Epithelial cell of umbilical artery (primary cell): ENCODE measurements at places on chromosomes 6 and 20. TPM values are rescaled to one million over a fixed set of nuclear protein-coding genes. Genes with fewer than 3 reads are reported as not detected.

The NRSN1 gene
- not detected in 2 replicates for total RNA-seq

The NEDD9 gene
- 28.9 and 34.2 TPM in 2 replicates for total RNA-seq

The CRNKL1 gene
- total RNA-seq, result 27.6 and 35.9 TPM in 2 replicates

The DDX43 gene
- 0.65 and 1.5 TPM in 2 replicates for total RNA-seq

The CCDC167 gene
- total RNA-seq, result 45.9 and 110 TPM in 2 replicates

The OSER1 gene
- 39.0 and 53.5 TPM in 2 replicates for total RNA-seq

The LPA gene
- total RNA-seq, result not detected in 2 replicates

The ADGRG6 gene
- total RNA-seq, result 158 and 199 TPM in 2 replicates

The GPR6 gene
- total RNA-seq, result not detected in 2 replicates

The SLCO4A1 gene
- total RNA-seq, result 3.6 and 5.9 TPM in 2 replicates

The SMPDL3A gene
- total RNA-seq, result 4.2 and 5.0 TPM in 2 replicates

The MROH8 gene
- total RNA-seq, result 0.15 and 0.65 TPM in 2 replicates

The SNRPB gene
- total RNA-seq, result 481 and 494 TPM in 2 replicates

The EFCAB8 gene
- total RNA-seq, result under 0.01 TPM in 1 of 2 replicates, not detected in the other

The BPIFA1 gene
- not detected in 2 replicates for total RNA-seq

The NFATC2 gene
- total RNA-seq, result 0.65 and 0.91 TPM in 2 replicates

The LZTS3 gene
- 1.4 and 2.3 TPM in 2 replicates for total RNA-seq

The SFTA2 gene
- not detected in 2 replicates for total RNA-seq

The SAMD5 gene
- 3.2 and 3.3 TPM in 2 replicates for total RNA-seq

The PXDC1 gene
- 61.7 and 72.9 TPM in 2 replicates for total RNA-seq

The GABRR2 gene
- 0.15 TPM in 1 of 2 replicates, not detected in the other for total RNA-seq

The TENT5A gene
- total RNA-seq, result 8.1 and 8.4 TPM in 2 replicates

The ZBP1 gene
- total RNA-seq, result not detected in 2 replicates

The CEP85L gene
- 7.8 and 14.4 TPM in 2 replicates for total RNA-seq

The CPXM1 gene
- total RNA-seq, result 0.32 TPM in 1 of 2 replicates, not detected in the other

The ENPP1 gene
- total RNA-seq, result 2.3 and 3.6 TPM in 2 replicates

The SYNDIG1 gene
- total RNA-seq, result 0.30 TPM in 1 of 2 replicates, not detected in the other

The TBXT gene
- not detected in 2 replicates for total RNA-seq

The RSPO3 gene
- 5.8 and 6.1 TPM in 2 replicates for total RNA-seq

The FOXQ1 gene
- under 0.01 TPM in 1 of 2 replicates, not detected in the other for total RNA-seq

The CDSN gene
- not detected in 2 replicates for total RNA-seq

The AKAP7 gene
- 2.3 and 3.6 TPM in 2 replicates for total RNA-seq

The SLC22A2 gene
- total RNA-seq, result not detected in 2 replicates

The TAF4 gene
- 2.3 and 3.6 TPM in 2 replicates for total RNA-seq

The SRMS gene
- not detected in 2 replicates for total RNA-seq

The LY6G5B gene
- 0.97 and 1.7 TPM in 2 replicates for total RNA-seq

The MYBL2 gene
- 19.8 and 19.9 TPM in 2 replicates for total RNA-seq

The CLIC5 gene
- total RNA-seq, result not detected in 2 replicates

The ETV7 gene
- total RNA-seq, result under 0.01 and 1.4 TPM in 2 replicates

The MAP7 gene
- total RNA-seq, result 0.15 and 0.32 TPM in 2 replicates

The RSPH3 gene
- total RNA-seq, result 1.3 and 1.5 TPM in 2 replicates

The PRRC2A gene
- total RNA-seq, result 22.2 and 24.0 TPM in 2 replicates

The SCUBE3 gene
- 0.30 and 0.32 TPM in 2 replicates for total RNA-seq

The FAXC gene
- total RNA-seq, result 1.1 and 2.6 TPM in 2 replicates

The DEK gene
- 116 and 140 TPM in 2 replicates for total RNA-seq

The PLN gene
- under 0.01 TPM in 1 of 2 replicates, not detected in the other for total RNA-seq

The HDGFL1 gene
- not detected in 2 replicates for total RNA-seq
